ENCODE measurements at places on chromosomes 3 and 15. TPM values are rescaled to one million over a fixed set of nuclear protein-coding genes. Genes with fewer than 3 reads are reported as not detected.

Gene AGBL1
- not detected for total RNA-seq

GRCh38 chr3:23959135-23959900, 14.2 kb downstream of the NR1D2 start:
- DNase-seq: peak; percentile 93

GRCh38 chr3:48232232-48232631, 8.7 kb upstream of the ZNF589 start:
- no peak for DNase-seq

DNA sequence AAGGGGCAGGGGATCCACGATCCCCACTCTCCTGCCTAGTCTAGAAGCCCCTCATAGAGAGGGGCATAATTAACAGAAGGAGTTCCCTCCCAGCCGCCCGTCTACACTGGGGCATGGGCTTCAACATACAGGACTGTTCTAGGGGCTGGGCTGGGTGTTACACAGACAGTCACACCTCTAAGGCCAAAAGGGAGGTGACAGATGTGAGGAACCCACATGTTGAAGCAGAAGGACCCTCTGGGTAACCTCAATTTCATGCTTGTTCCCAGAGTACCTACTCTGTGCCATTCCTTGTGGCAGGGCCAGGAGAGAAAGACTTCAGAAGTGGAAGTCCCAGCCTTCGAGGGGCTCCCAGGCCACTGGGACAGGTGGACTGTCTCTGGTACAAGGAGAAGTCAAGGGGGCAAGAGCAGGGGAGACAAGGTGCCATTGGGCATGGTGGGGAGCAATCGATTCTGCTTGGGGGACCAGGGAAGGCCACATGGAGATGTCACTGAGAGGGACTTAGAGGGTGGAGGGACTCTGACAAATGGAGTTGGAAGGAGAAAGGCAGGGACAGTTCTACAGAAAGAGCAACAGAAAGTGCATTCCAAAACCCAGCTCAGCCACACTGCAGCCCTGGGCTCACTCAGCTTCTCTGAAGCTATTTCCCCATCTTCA, 71.3 kb downstream of the CPN2 start:
- no peak for DNase-seq

Gene TMEM42
- 11.8 TPM for total RNA-seq

- DNase-seq: no peak
Observed at GRCh38 chr15:40637221-40637745, 43.2 kb downstream of the KNL1 start.

DNA sequence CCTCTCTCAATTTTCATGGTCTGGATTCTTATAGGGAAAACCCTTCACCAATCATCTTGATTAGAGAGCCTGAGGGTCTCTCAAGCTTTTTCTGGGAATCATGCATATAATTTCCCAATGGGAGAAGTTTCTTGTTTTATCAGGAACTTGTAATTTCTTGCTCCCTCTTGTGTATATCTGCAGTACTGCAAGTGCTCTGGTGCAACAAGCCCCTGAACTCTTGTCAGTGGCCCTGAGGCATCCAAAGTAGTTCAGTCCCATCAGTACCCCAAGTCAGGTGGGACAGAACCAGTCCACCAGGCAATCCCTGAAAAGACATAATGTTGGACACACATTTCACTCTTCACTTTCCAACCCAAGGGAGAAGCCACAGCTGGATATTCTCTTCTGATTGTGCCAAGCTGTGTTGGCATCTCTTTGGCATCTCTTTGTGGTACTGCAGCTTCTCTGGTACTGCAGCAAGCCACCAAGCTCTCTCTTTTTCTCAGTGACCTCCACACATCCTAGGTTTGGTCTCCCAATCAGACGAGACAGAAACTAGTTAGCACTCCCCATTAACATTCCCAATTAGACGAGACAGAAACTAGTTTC, 214.5 kb downstream of the ZIC4 start:
- peak; percentile 31 for DNase-seq

GRCh38 chr3:36663666-36664291, 100.6 kb downstream of the DCLK3 start:
- peak; percentile 78 for DNase-seq

GRCh38 chr3:128548426-128549282, 55.7 kb upstream of the GATA2 start:
- no peak for DNase-seq

DNA sequence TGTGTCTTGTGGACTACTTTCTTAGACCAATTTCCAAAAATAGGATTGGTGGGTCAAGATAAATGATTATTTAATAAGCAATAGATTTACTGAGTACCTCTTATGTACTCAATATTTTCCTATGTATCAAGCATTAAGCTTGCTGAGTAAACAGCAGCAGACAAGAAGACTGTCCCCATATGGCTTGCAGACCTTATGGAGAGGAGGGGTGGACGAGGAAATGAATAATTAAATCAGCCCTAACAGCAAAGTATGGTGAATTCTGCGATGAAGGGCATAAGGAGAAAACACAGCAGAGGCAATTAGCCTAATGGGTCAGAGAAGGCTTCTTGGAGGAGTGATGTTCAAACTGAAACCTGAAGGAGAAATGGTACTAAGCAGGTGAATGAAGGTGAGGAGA, 45.1 kb downstream of the ACP3 start:
- DNase-seq: no peak

- DNase-seq: no peak
Observed at GRCh38 chr3:109161487-109162123, 25.1 kb downstream of the C3orf85 start.

Gene FSIP1
- 3.8 TPM for total RNA-seq

Gene NME9
- total RNA-seq: 0.50 TPM

Gene MAP6D1
- total RNA-seq: 1.4 TPM

DNA sequence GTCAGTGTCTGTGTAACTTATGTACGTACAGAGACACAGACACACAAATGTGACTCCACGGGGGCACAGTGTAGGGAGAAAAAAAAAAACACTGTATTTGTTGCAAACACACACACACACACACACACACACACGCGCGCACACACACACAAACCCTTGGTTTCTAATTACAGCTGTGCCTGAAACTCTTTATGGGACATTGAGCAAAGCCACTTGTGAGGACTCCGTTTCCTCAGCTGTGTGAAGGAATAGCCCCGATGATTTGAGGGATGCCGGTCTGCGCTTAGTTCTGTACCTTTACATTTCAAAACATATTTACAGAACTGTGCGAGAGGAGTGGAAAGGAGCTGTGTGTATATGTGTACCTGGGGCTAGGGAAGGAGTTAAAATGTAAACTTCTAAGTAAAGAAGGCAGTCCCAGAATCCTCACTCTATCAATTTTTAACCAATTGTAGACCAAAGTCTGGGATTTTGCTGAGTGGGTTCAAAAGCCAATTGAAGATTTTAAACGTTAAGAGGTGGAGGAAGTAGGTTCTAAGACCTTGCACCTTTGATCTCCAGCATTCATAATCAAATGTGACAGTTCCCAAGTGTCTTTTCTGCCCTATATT, 5.3 kb upstream of the BCL6 start:
- no peak for DNase-seq

DNA sequence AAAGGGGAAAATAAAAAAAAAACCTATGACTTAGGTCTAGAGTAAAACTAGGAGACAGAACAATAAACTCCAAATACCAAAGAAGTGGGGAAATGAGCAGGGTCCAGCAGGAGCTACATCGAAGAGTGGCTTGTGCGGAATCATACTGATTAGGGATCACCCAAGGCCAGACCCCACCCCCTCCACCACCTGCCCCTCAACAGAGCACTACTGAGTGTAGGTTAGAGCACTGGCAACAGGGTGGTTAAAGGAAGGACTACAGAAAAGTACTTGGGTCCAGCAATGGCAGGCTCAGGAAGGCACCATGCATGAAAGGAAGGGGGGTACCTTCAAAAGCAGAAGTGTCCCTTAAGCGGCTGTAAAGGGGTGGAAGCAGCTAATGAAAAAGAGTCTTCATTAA, 96.2 kb downstream of the UBE3A start:
- DNase-seq: no peak

DNA sequence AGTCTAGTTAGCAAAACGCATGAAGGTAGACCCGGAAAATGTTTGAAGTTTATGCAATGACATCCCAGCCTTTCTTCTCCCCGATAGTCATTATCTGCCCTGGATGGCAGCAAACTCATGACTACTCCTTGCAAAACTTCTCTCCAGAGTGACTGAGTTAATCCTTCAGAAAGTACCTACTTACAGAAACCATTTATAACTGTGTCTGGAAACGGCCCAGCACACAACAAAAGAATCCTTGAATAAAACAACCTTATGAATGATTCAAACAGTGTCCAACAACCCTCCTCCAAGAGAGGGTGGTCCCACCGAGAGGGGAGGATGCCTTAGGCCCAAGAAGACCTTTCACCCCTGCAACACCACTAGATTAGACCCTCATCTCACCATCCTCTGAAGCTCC, 14.2 kb downstream of the ST8SIA2 start:
- DNase-seq: no peak

DNA sequence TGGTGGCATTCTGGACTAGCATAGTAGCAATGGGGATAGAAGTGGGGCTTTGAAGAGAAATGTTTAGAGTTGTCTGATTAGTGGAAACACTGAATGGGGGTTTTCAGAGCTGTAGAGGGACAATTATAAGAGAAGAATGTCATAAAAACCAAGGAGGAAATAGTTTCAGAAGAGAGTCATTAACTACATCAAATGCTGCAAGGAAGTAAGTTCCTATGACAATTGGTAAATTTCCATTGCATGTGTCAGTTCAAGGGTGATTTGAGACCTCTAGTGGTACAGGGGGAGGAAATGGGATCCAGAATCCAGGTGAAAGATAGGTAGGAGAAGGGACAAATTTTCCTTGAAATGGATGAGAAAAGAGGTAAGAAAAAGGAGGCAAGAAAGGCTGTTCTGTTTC, 68.3 kb upstream of the TBC1D5 start:
- DNase-seq: peak; percentile 33

DNA sequence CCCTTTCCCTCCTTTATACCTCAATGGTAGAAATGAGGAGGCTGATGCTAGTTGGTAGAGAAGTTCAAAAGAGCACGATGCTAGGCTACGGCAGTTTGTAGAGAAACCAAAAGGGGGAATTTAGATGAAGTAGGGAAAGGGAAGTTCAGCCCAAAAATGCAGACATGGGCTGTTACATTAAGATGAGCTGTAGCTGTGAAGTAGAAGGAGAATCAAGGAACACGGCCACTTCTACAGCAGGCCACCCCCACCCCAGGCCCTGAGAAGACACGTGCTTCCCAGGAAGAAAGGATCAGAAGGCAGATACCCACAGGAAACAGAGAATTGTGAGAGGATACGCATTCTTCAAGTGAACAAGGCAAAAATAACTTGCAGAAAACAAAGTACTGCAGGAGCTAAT, 2.1 kb upstream of the PARP14 start:
- DNase-seq: no peak

- no peak for DNase-seq
Observed at GRCh38 chr15:40942878-40943277, 10.4 kb upstream of the CHAC1 start.

GRCh38 chr3:116354382-116354781, 90.9 kb downstream of the LSAMP start:
- DNase-seq: no peak

GRCh38 chr15:74783072-74783807, 1.4 kb downstream of the CSK start:
- no peak for DNase-seq

DNA sequence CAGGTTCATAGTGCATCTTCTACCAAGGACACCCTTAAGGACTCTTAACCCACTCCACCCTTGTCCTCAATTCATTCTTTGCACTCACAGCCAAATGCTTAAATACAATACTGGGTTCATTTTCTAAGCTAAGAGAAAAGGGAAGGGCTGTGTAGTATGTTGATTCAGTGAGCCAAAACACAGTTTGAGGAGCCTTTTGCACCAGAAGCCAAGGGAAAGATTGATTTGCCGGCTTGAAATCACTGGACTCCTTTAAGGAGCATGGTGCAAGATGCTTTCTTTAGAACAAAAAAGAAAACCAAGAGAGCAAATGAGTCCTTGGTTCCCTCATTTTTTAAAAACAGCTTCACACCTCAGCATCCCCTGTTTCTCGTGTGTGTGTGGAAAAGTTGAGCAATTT, 47.8 kb downstream of the BOC start:
- no peak for DNase-seq

Gene TUSC7
- total RNA-seq: not detected

Gene TTLL13
- 0.17 TPM for total RNA-seq

Gene UNC13C
- total RNA-seq: 0.75 TPM

- no peak for DNase-seq
Observed at GRCh38 chr15:79635897-79636561, 203.9 kb downstream of the MINAR1 start.

Gene GP9
- total RNA-seq: not detected

- DNase-seq: no peak
Observed at GRCh38 chr15:45604326-45604725, 17.1 kb downstream of the BLOC1S6 start.

Gene CSPG4
- total RNA-seq: 2.9 TPM

DNA sequence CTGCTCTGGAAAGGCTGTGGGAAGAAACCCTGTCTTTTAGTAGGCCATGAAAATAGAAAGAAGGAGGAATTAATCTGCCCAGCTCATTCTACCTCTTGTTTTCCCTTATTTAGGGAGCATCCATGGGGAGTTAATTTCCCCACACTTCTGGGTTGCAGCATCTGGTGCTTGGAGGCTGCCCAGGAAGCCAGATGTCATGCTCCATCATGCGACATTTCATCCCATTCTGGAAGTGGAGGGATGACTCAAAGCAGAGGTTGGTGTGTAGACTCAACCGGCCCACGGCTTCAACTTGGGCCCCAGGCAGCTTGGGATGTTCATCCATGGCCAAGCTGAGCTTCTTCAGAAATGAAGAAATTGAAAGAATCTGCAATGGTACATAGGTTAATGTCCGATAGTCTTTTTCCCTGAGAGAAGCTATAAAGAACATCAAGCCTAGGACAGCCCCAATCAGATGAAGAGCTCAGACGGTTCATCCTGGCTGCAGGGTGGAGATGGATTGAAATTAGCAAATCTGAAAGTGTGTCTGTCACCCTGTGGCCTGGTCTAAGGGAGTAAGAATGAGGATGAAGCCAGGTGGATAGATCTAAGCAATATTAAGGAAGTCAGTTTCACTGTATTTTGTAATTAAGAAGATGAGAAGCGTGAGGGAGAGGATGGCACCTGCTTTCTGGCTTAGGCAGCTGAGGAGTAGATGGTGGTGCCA, 24.5 kb upstream of the PROK2 start:
- no peak for DNase-seq

GRCh38 chr3:51386159-51386851, 1.2 kb downstream of the MANF start:
- no peak for DNase-seq

DNA sequence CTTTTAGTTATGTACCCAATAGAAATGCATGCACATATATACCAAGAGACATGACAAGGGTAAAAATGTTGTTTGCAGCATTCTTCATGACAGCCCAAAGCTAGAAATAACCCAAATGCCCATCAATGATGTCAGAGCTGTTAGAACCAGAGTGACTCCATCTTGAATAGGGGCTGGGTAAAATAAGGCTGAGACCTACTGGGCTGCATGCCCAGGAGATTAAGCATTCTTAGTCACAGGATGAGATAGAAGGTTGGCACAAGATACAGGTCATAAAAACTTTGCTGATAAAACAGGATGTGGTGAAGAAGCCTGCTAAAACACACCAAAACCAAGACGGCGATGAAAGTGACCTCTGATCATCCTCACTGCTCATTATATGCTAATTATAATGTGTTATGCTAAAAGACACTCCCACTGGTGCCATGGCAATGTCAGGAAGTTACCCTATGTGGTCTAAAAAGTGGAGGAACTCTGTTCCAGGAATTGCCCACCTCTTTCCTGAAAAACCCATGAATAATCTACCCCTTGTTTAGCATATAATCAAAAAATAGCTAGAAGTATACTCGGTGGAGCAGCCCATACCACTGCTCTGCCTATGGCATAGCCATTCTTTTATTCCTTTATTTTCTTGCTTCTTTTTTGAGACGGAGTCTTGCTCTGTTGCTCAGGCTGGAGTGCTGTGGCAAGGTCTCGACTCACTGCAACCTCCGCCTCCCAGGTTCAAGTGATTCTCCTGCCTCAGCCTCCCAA, 32.9 kb downstream of the ZBTB11 start:
- DNase-seq: peak; percentile 78

Gene PIGB
- total RNA-seq: 23.8 TPM

Gene DOCK3
- total RNA-seq: 0.17 TPM

All from mammary epithelial cell (primary cell).